CD4-positive, alpha-beta T cell treated with Interleukin-17A for 4 hours (primary cell): ENCODE measurements at places on chromosomes 7 and 10.

GRCh38 chr10:103395754-103396066 lies 565 bp downstream of the ATP5MK start:
- DNase-seq, result no peak

GRCh38 chr7:16135658-16136057 lies 285.7 kb downstream of the CRPPA start:
- DNase-seq, result no peak

DNA sequence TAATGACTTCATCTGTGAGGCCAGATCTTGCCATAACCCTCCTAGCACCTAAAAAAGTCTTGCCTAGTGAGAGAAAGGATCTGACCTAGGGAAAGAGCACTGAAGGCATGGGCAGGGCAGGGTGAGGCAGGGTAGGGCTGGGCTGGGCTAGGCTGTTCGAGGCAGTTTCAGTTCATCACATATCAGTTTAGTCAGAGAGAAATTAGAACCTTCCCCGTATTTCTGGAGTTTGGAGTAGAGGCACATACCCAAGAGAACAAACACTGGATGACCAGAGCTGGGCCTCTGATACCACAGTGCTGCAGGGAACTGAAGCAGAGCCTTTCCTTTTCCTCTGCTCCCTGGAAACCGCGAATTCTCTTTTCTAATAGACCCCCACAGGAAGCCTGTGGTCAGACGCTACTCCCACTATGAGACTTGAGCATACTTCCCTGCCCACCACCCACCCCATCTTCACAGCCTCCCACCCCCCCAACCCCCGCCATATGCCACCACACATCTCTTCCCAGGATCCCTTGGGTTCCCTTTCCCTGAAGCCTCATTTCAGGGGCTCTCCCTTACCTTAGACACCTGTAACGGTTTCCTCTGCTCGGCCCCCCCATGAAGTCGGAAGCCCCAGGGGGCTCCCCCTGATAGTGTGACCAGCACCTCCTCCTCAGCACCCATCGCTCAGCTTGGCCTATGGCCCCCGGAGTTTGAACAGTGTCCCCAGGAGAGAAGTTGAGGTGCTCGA lies 406 bp downstream of the SYNPO2L start:
- no peak for DNase-seq

DNA sequence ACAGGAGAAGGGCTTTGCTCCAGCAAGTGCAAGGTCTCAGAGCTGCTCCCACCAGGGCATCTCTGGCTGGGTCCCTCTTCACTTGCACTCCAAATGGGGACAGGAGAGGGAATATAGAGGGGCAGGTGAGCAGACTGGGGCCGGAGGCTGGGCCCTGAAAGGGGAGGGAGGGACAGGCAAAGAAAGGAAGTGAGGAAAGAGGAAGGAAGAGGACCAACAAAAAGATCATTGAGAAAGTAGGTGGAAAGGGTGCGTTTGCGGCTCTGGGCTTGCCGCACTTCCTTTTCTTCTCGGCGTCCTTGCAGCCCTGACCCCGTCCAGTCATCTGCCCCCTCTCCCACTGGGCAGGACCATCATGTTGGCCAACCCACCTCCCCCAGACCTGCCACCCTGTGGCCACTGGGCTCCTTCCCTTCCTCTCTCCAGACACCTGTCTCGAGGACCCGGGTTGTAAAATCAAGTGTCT lies 14.0 kb downstream of the ITPRIP start:
- DNase-seq, result no peak

GRCh38 chr7:69714886-69715576 lies 116.8 kb downstream of the AUTS2 start:
- no peak for DNase-seq

- DNase-seq, result no peak
Measured at GRCh38 chr7:26560526-26561256, 269.0 kb downstream of the SNX10 start.

DNA sequence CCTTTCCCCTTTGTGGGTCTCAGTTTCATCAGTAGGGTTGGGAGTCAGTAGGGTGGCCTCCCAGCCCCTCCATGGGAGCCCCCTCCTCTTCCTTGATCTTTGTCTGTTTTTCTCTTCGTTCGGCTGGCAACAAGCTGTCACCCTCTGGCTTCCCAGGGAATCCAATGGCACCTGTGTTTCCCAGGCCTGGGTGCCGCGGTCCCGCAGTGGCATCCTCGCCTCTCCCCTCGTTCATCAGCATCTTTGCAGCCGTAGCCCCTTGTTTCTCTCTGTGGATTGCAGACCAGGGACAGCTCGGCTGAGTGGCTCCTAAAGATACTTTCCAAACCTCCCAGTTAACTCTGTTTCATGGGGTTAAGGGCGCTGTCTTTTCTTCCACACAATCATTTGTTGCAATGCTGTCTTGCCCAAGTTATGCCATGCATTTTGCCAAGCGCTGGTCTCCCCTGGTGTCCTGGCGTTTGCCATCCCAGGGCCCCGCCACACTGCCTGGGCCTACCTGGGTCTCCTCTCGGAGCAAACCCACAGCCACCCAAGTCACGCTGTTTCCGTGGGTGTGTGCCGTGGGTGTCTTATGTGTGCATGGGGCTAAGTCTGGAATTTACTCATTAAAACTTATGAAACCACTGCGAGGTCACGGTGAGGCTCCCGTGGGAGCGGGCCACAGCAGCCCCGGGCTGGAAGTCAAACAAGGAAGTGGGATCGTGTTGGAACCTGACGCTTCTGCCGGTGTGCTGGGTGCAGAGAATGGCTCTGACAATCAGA lies 189.4 kb upstream of the SHH start:
- DNase-seq, result no peak

DNA sequence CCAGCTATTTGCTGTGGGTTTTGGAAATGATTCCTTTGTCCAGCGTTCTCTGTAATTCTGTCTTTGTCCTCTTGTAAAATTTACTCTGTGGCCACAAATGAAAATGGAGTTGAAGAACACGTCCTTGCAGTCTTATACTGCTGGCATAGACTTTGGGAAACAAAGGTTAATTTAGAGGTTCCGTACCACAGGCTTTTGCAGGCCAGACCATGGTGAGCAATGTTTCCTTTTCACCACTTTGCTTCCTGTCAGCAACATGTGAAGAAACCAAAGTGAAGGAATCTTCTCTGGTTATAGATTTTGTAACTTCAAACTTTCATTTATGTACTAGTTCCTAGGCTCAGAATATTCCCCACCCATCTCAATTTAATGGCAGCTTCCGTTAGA lies 488.5 kb downstream of the MDFIC start:
- DNase-seq, result no peak

DNA sequence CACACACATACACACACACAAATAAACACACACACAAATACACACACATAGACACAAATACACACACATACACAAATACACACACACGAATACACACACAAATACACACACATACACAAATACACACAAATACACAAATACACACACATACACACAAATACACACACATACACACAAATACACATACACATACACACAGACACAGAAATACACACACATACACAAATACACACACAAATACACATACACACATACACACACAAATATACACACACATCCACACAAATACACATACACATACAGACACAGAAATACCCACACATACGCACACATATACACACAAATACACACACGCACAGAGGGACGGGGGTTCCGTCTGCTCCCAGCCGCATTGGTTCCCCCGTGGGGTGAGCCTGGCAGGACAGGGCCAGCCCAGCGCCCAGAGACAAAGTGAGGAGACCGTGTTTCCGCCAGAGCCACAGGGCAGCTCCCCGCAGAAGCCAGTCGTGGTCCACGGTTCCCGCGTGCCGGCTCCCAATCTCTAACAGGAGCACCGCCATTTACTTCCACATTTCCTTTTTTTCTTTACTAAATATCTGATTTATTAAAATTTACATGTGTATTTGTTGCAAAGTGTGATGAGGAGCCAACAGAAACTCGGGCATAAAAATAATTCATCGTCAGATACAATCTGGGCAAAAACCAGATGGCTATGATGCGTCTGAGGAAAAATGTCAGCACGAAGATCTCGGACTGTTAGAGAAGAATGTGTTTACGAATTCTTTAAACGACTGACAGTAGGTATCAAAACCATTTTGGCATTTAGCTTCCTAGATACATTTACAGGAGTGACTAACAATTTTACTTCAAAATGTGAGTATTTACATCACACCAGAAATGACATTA lies 3.1 kb upstream of the KNDC1 start:
- no peak for DNase-seq

- no peak for DNase-seq
Measured at GRCh38 chr10:101260764-101261481, 31.7 kb upstream of the LBX1 start.

DNA sequence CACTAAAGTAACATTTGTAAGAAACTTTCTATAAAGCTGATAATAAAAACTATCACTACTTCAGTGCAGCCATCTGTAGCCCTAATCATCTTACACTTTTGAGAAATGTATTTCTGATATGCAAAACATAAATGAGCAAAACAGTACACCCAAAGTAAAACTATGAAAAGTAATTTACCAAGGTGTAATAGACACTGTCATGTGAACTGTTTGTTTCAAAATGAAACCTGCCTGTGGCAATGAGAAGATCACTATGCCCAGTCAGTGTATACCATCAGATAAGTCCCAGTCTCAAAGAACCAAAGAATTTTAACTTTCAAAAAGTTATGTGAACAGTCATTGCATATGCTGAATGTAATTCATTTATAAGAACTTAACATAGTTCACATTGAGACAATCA lies 398.1 kb downstream of the CDC14C start:
- no peak for DNase-seq

GRCh38 chr7:139953229-139953628 lies 109.5 kb downstream of the PARP12 start:
- no peak for DNase-seq

- DNase-seq, result no peak
Measured at GRCh38 chr10:50629495-50630122, 5.9 kb upstream of the SGMS1 start.

DNA sequence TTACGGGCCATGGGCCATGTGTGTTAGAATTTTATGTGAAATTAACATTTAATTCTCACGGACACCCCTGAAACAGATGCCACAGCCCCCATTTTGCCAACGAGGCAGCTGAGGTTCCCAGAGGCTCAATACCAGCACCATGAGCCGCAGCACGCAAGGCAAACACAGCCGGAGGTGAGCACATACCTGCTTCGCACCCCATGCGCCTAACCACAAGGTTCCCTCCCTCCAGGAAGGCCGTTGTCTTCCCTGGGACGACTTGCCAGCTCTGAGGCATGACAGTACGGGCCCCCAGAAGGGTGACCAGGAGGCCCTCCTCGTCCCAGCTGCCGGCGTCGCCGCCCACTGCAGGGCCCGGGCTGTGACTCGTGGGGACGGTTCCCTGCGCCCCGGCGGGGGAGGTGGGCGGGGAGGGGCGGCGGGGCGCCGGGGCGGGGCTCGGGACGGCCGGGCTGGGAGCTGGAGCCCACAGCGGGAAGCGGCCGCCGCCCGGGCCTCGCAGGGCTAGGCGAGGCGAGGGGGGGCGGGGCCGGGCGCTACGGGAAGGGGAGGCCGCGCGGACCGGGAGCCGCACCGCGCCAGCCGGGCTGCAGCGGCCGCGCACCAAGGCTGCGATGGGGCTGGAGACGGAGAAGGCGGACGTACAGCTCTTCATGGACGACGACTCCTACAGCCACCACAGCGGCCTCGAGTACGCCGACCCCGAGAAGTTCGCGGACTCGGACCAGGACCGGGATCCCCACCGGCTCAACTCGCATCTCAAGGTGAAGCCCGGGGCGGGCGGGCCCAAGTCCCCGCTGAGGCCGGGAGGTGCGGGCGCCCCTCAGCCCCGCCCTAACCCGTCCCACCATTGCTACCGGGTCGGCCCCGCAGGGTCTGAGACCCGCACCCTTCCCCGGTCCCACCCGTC lies at the start of gene CAV2:
Gene CAV2 (plus strand): TSS at position 571 of the 910 bp plus-strand sequence. CDS start 44 bp downstream, at position 615.
- DNase-seq, result peak; percentile 7

DNA sequence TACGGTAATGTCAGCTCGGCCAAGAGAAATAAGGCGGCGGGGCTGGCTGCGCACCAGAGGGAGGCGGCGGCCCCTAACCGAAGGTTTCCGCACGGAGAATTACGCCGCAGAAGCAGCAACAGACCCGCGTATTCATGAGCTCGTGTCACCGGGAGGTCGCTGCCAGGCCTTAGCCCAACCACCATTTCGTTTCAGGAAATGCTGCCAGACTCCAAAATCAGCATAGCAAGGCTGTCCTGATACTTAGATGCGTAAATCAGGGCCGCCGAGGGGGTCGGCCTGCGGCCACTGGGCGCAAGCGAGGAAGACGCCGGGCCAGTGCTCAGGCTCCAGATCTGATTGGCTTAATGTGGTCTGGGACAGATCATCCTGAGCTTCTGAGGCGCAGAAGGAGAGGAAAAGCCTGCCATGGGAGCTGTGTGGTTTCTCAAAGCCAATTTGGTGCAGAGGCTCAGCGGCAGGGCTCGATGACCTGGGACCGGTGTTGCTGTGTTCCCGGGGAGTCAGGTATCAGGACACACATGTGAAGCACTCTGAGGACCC lies 247.9 kb downstream of the BAMBI start:
- DNase-seq, result no peak

GRCh38 chr7:106704000-106704840 lies 43.3 kb upstream of the CCDC71L start:
- DNase-seq, result peak; percentile 48

GRCh38 chr7:74312418-74313028 lies 23.3 kb downstream of the CLIP2 start:
- DNase-seq, result no peak

GRCh38 chr7:91212582-91212981 lies 51.7 kb upstream of the FZD1 start:
- DNase-seq, result no peak

DNA sequence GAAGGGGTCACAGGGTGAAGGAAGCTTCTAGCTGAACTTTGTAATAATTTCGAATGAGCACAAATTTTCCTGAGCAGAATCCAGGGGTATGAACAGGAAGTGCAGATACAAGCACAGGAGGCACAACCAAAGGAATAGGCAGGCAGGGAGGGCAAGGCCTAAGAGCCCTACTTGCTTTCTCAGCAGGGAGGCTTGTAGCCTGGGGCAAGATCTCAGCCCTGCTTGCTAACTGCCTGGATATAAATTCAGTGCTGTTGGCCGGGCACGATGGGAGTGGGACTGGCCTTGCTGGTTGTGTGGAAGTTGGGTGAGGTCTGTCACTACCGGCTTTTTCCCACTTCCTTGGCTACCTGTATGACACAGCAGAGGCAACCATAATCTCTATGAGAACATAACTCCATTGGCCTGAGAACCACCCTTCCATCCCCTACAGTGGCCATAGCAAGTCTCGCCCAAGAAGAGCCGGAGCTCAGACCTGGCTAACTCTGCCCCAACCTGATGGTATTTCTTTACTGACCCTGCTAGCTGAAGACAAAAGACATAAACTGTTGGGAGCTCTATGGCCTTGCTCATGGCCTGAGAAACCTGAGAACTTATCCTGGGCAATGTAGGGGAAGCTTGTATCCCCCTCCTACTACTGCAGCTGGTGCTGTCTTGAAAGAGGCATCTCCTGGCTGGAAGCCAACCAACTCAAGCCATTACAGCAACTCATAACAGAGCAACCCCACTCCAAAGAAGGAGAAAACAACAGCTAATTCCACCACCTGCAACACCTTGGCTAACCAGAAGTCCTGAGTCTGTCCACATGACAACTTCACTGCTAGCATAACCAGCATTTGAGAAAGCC lies 27.6 kb downstream of the CLDN12 start:
- DNase-seq, result no peak

- no peak for DNase-seq
Measured at GRCh38 chr7:12569673-12570072, 847 bp upstream of the SCIN start.
